Stimulated activated CD8-positive, alpha-beta memory T cell treated with anti-CD3 and anti-CD28 coated beads, Interleukin-7, amount 100 ng/mL, for 1 hour (primary cell): ENCODE measurements at places on chromosomes 12 and 14.

DNA sequence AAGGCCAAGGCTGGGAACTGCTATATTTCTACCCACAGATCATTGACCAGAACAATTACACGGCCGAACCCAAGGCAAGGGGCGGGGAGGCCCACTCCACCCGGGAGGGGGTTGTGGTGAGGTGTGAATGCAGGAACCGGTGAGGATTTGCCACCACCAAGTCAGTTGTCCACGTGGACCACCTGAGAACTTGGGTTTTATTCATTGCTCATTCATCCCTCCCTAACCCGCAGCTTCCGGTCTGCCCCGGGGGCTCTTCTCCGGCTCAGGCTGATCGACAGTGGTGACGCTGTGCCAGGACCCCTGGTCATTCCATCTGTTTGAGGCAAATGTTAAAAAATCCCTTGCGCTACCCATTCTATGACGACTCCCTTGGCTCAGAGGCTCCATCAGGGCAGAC lies 127.7 kb upstream of the RTL1 start:
- DNase-seq: no peak

DNA sequence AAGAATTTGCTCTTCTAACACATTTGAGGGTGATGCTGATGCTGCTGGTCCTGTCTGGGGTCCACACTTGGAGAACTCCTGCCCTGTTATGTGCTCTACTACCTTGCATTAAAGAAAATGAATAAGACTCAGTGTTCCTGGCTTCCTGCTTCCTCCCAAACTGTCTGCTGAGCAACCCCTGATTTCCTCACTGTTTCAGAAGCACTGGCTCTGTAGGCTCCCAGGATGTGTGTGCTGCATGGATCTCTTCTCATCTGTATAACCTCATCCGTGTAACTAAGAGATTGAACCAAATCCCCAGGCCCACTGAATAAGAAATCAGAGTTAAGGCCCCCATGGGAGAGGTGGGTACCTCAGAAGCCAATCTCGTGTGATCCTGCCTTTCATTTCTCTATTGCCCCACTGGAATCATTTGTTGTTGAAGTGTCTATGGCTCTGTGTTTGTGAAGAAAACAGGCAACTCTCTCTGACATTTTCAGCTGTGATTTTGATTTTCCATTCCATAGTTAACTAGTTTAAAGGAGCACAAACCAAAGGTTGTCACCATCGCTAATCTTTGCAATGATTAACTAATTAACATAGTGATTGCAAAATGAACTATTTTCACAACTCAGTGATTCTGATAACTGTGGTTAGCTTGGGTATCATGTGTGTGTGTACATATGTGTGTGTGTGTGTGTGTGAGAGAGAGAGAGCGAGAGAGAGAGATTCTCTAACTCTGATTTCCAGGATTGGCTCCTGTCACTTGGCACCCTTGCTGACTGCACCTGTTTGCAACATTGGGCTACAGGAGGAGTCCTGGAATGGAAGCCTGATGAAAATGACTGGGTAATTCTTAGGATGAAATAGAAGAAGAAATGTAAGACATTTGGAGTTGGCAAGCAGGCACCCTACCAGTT lies 196.2 kb downstream of the SLC38A4 start:
- no peak for DNase-seq

GRCh38 chr14:81314443-81315175 lies 85.5 kb downstream of the STON2 start:
- no peak for DNase-seq

DNA sequence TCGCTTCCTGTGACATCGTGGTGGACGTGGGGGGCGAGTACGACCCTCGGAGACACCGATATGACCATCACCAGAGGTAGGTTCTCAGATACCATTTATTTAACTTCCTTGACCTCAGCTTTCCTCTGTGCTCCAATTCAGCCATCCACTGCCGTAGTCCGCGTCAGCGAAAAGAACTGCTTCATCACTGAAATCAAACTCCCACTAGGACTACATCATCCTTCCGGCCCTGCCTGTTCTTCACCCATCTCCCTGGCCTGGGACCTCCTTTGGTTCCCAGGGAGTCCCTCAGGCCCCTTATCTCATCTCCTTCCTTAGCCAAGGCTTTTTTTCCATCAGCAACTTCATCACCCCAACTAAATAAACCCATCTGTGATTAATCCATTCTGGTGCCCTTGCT lies 692 bp downstream of the MYG1 start:
- DNase-seq: no peak

DNA sequence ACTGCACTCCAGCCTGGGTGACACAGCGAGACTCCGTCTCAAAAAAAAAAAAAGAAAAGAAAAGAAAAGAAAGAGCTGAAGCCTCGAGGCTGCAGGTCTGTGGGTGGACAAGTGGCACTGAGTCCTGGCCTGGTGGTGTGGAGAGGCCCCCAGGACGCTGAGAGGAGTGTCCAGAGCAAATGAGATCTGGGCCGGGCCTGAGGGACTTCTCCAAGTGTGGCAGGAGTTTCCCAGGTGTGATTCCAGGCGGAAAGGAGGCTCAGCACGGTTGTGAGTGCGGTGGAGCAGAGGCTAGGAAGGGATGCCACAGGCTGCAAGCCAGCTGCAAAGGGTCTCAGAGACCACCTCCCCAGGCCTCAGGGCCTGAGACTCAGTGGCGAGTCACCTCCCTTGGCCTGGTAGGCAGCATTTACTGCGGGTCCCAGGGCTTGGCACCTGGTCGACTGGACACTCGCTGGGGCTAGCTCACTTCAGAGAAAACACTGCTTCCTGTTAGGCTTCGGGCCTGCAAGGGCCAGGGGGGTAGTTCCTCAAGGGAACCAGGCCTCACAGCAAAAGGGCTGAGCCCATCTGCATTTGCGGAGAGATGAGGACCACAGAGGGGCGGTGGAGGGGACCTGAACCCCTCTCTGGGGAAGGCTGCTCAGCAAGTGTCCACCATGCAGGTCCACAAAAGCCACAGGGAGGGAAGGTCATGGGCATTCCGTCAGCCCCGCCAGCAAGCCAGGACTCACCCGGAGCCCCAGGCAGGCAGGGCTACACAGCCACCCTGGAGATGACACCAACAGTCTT lies 11.7 kb downstream of the TTC7B start:
- no peak for DNase-seq

GRCh38 chr14:93532541-93532940 lies 101.8 kb downstream of the UNC79 start:
- DNase-seq: no peak

GRCh38 chr12:49027846-49028555 lies 9.4 kb upstream of the PRKAG1 start:
- DNase-seq: no peak

- no peak for DNase-seq
These were observed 5.1 kb upstream of the OTUB2 start for GRCh38 chr14:94021001-94021400.

GRCh38 chr12:78118036-78118435 lies 287.3 kb downstream of the NAV3 start:
- no peak for DNase-seq

GRCh38 chr14:89032086-89032649 lies 207.7 kb downstream of the TTC8 start:
- no peak for DNase-seq

DNA sequence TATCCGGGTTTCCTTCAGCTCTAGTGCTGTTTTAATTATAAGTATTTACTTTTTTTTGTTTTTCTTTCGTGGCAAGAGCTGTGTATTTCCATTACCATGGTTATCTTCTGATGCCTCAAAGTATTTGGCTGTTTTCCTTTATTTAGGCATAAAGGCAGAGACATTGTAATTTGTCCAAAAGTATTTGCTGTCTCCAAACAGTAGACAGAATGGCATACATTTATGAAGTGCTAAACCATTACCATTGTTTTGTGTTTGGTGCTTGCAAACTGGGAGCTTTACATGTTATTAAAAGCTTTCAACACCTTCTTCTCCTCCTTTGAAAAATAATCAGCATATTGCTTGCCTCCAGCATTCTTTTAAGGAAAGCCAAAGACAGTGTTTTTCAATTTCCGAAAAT lies 46.3 kb downstream of the FLRT2 start:
- no peak for DNase-seq

GRCh38 chr12:56955631-56956256 lies 1.7 kb downstream of the RDH16 start:
- DNase-seq: no peak

- no peak for DNase-seq
These were observed 11.4 kb downstream of the TMEM116 start for GRCh38 chr12:112001576-112001975.

DNA sequence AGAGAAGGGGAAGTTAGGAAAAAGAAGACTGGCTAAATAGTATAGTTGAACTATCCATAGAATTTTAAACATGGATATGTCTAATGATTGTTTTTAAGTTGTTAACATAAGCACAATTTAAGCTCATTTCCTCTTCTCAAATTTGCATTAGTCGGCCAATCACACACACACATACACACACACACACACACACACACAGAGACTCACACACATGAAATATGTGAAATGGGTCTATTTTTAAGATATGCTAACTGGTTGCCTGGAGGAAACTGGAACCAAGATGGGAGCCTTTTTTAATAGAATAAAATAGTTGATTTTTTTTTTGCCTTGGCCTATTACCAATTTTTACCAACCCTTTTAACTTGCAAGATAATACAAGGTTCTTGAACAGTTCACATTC lies 24.0 kb upstream of the STYK1 start:
- DNase-seq: no peak

DNA sequence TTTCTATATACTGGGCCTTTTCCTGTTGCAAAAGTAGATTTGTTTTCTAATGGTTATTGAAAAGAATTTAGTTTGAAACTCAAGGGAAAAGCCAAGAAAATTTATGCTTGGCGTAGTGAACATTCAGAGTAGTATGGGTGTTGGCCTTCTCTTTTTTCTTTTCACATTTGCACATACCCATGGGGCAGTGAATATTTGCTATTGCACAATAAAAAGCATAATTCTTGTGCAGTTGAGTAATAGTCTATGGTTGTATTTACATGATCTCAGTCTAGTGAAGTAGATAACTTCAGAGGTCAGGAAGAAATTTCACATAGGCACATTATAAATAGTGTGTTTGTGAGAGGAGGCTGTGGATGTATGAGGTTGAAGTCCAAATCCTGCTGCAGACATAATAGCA lies 158.1 kb downstream of the FLRT2 start:
- no peak for DNase-seq

GRCh38 chr14:103067231-103067954 lies 10.0 kb upstream of the CDC42BPB start:
- no peak for DNase-seq

GRCh38 chr14:94368243-94368590 lies 20.2 kb downstream of the SERPINA1 start:
- DNase-seq: no peak

- DNase-seq: no peak
These were observed 182.7 kb upstream of the TMPO start for GRCh38 chr12:98332642-98333041.

DNA sequence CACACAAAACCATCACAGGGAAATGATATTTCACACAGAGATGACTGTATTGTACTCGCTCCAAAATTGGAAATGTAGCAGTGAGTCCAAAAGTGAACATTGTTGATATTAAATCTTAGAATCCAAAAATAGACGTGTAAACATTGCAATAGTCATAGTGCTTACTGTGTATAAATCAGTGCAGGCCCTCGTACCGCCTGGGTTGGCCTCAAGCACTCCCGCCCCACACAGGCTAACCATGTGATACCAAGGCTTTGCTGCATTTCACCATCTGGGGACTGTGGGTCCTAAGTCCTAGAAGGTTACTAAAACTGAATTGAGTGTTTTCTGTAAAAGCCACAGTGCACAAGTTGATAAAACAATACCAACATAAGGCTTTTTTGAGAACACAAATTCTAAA lies 107.3 kb downstream of the PPP2R5E start:
- no peak for DNase-seq

DNA sequence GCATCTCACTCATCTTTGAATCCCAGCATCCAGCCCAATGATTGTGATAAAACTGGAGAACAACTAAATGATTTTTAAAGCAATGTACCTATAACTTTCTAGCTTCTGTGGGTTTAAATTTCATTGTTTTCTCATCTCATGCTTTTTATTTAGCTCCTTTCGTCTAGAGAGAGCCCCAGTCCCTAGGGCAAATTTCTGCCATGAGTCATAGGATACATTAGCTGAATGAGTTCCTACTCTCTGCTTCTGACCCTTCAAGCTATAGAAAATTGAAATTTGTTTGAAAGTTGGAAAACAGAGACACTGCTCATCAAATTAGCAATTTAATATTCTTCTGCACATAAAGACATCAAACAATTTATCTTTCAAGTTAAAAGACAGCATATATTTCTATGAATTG lies 113.9 kb downstream of the KIF21A start:
- DNase-seq: no peak

DNA sequence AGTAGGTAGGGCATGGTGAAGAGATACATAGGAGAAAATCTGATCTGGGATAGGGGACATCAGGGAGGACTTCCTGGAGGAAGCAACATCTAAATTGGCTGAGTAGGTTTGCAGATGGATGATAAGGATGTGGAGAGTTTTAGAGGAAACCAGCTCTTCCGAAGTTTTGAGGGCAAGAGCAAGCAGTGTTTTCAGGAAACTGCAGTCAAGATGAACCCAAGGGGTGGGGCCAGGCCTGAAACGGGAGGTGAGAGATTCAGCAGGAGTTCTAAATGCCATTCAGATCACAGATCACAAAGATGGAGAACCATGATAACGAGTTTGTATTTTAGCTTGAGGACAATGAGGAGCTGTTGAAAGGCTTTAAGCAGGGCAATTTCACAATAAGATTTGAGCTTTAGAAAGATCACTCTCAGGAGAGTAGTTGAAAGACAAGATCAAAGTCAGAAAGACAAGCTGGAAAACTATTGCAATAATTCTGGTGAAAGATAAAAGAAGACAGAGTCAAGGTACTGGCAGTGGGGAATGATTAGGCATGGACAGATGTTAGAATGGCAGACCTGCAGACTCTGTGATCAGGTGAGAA lies 70.1 kb upstream of the PLXNC1 start:
- no peak for DNase-seq

DNA sequence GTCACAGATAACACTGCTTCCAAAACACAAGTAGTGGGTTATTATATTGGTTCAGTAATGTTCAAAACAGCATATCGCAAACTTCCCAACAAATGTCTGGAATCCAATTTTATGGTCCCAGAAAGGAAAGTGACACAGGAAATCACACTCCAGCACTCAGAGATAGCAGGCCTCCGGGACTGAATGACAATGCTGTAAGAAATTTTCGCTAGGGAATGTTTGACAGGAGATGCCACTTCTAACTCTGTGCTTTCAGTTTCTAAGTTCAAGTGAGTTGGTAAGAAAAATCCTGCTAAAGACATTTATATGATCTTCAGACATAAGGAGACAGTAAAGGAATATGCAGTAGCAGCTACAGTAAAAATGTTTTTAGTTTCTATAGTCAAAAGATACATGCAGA lies 93.2 kb downstream of the SLC2A13 start:
- DNase-seq: no peak

GRCh38 chr12:123990511-123990910 lies 17.5 kb downstream of the ZNF664 start:
- no peak for DNase-seq

DNA sequence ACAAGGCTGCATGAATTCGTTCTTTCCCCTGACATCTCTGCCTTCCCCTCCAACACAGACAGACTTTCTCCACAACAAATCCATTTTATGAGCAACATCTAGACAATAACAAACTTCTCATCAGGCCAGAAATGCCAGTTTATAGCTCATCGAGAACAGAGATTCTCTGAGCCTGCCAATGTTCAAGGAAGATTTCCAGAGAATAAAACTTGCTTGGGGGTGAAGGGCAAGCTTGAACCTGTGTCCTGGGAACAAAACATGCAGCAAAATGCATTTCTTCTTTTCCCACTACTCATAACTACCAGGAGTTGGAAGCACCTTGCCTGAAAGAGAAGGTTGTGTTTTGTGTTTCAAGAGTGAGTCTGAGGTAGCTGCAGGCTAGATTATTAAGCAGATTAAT lies 6.8 kb downstream of the MAP1LC3B2 start:
- DNase-seq: no peak
